ENCODE measurements at places on chromosomes 5 and 9. TPM values are rescaled to one million over a fixed set of nuclear protein-coding genes. Genes with fewer than 3 reads are reported as not detected.
A peak's percentile ranks its signal among the peaks of the same experiment; 100 is the strongest.

- no peak overlapping the region for H3K4me3 ChIP-seq
- peaks cover 6% of the 10 kb centered on the region for H3K4me1 ChIP-seq
- no peak for DNase-seq
- no peaks in the 10 kb centered on the region for H3K36me3 ChIP-seq
- no peaks in the 10 kb centered on the region for H3K27me3 ChIP-seq
Observed at GRCh38 chr5:78824831-78825281, 160.3 kb downstream of the ARSB start.

DNA sequence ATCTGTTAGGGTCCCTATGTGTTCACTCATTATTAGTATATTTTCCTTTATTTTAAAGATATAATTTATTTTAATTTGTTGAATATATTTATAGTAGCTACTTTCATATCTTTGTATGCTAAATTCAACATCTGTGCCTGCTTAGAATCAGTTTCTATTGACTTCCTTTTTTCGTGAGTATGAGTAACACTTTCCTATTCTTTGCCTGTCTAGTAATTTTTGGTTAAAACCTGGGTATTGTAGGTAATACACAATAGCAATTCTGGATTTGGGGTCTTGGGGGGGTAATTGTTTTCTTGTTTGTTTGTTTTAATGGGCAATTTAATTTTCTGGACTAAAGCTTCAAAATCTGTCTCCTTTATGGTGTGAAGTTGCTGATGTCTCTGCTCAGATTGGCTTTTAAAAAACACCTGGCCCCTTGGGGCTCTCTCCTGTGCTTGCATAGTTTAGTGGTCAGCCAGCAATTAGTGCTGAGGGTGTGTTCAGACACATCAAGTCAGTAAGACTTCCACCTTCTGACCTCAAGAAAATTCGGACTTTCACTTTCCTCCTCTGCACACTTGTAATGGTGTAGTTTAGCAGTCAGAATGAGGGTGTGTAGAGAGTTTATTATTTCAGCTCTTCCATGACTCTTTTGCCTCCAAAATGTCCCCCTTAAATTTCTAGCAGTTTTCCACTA lies 124.4 kb upstream of the MAP1B start:
- H3K27ac ChIP-seq = no peak overlapping the region
- no peak overlapping the region for H3K4me3 ChIP-seq
- no peaks in the 10 kb centered on the region for H3K36me3 ChIP-seq
- no peaks in the 10 kb centered on the region for H3K4me1 ChIP-seq

- H3K27me3 ChIP-seq = no peaks in the 10 kb centered on the region
- no peak for DNase-seq
- H3K4me1 ChIP-seq = no peaks in the 10 kb centered on the region
- H3K36me3 ChIP-seq = no peaks in the 10 kb centered on the region
- H3K4me3 ChIP-seq = no peak overlapping the region
- H3K27ac ChIP-seq = no peak overlapping the region
Observed at GRCh38 chr5:127840198-127840524, 137.0 kb downstream of the CCDC192 start.

DNA sequence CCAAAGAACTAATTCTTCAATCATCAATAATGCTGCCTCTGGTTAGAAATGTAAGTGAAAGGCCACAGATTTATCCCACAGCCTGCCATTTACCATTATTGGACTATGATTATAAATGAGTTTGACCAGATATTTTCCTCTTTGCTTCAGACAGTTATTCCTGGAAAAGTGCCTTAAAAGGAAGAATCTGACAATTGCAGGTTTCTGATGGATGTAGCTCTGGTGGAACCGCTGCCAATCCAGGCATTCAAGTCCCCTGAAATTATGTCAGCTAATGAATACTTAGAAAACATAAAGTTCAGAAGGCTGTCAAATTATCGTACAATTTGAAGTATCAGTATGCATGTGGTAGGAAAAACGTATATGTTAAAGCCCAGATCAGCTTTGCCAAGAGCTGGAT lies 78.2 kb upstream of the NR4A3 start:
- no peaks in the 10 kb centered on the region for H3K27me3 ChIP-seq
- H3K36me3 ChIP-seq = no peaks in the 10 kb centered on the region
- no peak overlapping the region for H3K4me3 ChIP-seq
- H3K4me1 ChIP-seq = no peaks in the 10 kb centered on the region
- DNase-seq = no peak

GRCh38 chr5:54932789-54933188 lies 52.6 kb downstream of the ESM1 start:
- no peak for DNase-seq
- no peaks in the 10 kb centered on the region for H3K36me3 ChIP-seq
- H3K27me3 ChIP-seq = no peaks in the 10 kb centered on the region
- H3K4me1 ChIP-seq = no peaks in the 10 kb centered on the region

GRCh38 chr5:56328753-56329560 lies 95.8 kb upstream of the ANKRD55 start:
- no peak for DNase-seq
- peaks cover 17% of the 10 kb centered on the region for H3K4me1 ChIP-seq
- no peaks in the 10 kb centered on the region for H3K27me3 ChIP-seq
- no peak overlapping the region for H3K4me3 ChIP-seq

DNA sequence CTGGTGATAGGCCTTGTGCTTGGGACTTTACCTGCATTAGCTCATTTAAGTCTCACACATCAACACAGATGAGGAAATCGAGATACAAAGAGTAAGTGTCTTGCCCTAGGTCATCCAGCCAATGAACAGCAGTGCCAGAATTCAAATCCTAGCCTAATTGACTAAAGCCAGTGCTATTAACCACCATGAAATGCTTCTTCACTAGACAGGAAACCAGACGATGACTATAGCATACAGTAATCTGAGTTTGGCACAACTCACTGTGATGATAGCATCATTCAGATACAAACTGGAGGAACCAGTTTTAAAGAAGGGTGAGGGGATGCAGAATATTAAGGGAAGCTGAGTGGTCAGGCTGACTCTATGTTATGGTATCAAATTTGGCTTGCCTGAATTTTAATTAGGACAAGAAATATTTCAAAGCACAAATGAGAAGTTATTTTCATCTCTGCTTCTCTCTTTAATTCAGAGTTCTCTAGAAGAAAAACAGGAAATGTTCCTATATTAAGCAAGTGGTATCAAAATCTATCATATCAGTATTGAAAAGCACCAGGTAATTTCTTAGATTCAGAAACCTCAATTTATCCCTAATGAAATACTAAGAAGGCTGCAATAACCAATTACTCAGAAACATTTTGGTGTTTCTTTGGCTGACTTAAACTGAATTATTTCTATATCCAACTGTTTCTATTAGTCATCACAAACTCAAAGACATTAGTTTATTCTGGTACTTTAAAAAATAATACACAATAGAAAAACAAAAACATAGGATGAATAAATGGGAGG lies 147.0 kb upstream of the RASA1 start:
- peaks cover 28% of the 10 kb centered on the region for H3K4me1 ChIP-seq
- H3K4me3 ChIP-seq = peak overlapping the region; percentile 46
- H3K27me3 ChIP-seq = no peaks in the 10 kb centered on the region
- no peak for DNase-seq

DNA sequence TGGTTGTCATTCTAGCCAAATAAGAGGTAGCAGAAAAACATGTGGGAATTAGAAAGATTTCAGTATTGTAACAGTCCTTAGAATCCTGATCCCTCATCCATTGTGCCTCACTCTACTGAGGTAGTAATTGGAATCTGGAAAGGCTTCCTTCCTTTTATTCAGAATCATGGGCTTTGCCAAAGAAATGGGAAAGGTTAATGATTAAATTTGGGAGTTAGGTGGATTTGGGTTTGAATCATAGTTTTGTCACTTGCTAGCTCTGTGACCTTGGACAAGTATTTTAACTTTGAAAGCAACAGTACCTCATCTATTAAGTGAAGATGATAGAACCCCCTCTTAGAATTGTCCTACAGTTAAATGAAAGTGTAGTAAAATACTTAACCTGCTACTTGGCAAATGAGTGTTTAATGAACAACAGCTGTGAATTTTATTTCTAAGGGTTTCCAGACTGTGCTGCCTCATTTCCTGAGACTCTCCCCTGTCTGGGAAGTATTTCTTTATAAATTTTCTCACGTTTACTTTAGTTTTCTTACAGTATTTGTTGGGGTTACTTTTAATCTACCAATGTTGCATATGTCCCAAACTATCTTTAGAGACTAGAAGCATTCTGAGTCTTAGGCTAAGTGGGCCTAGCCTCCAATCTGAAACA lies 11.7 kb downstream of the SPDL1 start:
- peaks cover 23% of the 10 kb centered on the region for H3K36me3 ChIP-seq
- no peak overlapping the region for H3K27ac ChIP-seq
- no peaks in the 10 kb centered on the region for H3K27me3 ChIP-seq
- H3K4me3 ChIP-seq = no peak overlapping the region
- no peak for DNase-seq
- no peaks in the 10 kb centered on the region for H3K4me1 ChIP-seq

DNA sequence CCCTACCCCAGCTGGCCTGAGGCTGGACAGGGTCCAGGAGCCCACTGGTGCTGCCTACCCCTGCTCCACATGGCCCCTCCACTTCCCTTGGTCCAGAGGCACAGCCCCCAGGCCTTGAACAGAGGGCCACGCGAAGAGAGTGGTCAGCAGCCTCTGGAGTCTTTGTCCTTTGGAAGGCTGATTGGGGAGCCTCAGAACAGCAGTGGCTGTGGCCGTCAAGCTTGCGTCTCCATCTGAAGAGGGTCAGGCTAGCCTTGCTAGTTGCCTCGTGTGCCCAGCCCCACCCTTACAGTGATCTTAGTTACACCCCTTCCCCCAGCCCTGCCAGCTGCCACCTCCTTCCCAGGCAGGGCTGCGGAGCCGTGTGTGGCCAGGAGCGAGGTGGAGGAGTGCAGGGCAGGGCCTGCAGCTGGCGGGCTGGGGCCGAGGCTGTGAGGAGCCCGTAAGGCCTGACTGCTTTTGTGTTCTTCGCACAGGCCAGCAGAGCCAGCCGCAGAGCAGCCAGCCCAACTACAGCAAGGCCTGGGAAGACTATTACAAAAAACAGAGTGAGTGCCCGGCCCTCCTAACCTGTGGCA lies 30.1 kb upstream of the PRDM12 start:
- no peak overlapping the region for H3K27ac ChIP-seq
- no peak for DNase-seq
- no peak overlapping the region for H3K4me3 ChIP-seq
- H3K36me3 ChIP-seq = peaks cover 69% of the 10 kb centered on the region
- no peaks in the 10 kb centered on the region for H3K4me1 ChIP-seq

DNA sequence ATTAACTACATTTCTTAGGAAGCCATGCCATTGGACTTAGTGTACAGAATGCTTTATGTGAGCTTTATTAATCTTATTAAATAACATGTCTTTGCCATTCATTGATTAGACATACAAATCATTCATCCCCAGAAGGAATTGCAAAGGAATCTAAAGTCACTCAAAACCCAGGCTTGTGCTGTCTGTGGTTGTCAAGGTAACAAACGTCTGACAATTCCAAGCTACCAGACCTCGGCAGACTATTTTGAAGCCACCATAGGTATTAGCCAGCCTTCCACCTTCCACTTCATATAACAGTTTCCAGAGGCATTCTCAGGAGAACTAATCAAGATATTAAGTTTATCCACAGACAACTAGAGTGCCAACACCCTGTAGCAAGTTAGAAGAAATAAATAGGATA lies 135.2 kb upstream of the TUSC1 start:
- no peaks in the 10 kb centered on the region for H3K4me1 ChIP-seq
- no peaks in the 10 kb centered on the region for H3K27me3 ChIP-seq
- no peaks in the 10 kb centered on the region for H3K36me3 ChIP-seq
- DNase-seq = no peak

- peaks cover 14% of the 10 kb centered on the region for H3K4me1 ChIP-seq
- DNase-seq = no peak
- H3K4me3 ChIP-seq = no peak overlapping the region
- H3K36me3 ChIP-seq = no peaks in the 10 kb centered on the region
- H3K27me3 ChIP-seq = no peaks in the 10 kb centered on the region
Observed at GRCh38 chr9:137218754-137219271, 3.2 kb downstream of the RNF208 start.

ACOT12 gene
- 2.3 TPM for total RNA-seq

DNA sequence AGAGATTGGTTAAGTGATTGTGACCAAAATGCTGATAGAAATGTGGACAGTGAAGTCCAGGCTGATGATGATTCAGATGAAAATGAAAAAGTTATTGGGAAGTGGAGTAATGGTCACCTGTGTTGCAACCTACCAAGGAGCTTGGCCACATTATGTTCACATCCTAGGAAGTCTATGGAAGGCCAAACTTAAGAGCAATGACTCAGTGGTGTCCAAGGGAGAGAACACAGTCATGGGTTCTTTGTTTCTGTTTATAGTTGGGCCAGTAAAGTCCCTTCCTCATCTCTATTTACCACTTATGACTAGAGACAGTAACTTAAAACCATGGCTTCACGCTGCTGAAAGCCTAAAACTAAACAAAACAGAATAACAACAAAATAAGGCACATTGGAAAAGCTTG lies 555.3 kb upstream of the DAB2 start:
- no peaks in the 10 kb centered on the region for H3K4me1 ChIP-seq
- H3K27me3 ChIP-seq = no peaks in the 10 kb centered on the region
- no peak overlapping the region for H3K4me3 ChIP-seq
- DNase-seq = no peak

DNA sequence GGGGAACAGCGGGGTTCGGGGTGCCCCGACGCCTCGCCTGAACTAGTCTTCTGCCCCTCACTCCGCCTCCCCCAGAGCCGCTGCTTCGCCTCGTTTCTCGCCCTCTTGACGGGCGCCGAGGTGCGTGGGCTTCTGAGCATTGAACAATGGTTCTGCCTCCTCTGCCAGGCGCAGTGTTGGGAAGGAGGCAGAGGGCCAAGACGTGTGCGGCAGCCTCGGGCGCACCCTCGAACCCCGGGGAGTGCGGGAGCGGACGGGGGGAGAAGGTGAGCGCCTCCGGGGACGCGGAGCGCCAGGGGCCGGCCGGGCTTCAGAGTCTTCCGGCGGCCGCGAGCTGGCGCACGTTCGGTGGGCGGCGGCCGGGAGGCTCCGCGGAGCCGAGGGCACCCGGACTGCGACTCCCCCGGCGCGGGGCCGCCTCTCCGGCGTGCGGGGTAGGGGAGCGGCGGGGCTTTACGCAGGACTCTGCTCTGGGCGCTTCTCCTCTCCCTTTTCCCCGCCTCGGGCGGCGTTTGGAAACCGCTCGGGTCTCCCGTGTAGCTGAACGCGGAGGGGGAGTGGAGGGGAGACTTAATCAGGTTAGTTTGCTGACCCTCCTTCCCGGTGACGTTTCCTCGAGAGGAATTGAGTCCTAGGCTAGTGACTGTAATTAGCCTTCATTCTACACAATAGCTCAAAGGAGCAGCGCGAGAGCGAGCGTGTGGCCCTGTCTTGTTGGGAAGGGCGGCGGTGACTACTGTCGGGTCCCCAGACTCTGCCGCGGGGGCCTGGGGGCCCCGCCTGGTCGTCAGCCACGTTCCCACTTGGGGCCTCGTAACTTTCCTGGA lies 1.1 kb downstream of the VLDLR start:
- no peaks in the 10 kb centered on the region for H3K27me3 ChIP-seq
- H3K4me3 ChIP-seq = peak overlapping the region; percentile 83
- H3K27ac ChIP-seq = peak overlapping the region; percentile 79
- no peak for DNase-seq

DNA sequence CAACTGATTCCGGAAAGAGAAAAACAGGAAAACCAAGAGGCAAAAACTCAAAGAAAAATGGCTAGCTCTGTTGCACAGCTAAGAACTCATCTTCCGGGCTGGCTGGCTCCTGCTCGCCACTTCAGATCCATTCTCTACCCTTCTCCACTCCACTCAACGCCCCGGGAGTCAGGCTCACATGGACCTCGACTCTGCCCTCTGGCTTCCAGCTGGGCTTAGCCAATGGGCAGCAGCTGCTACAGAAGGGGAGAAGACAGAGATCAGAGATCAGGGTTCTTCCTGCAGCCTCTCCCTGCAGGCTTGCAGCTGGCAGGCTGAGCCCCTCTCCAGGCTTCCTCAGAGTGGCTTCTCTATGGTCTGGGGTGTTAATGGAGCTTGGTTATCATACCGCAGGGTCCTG lies 187.5 kb downstream of the MED10 start:
- H3K27me3 ChIP-seq = no peaks in the 10 kb centered on the region
- no peak for DNase-seq
- no peaks in the 10 kb centered on the region for H3K36me3 ChIP-seq
